Hematopoietic multipotent progenitor cell treated with erythropoietin and hydrocortisone succinate and interleukin-3 and kit ligand, for 6 days (in vitro differentiated cells): ENCODE measurements at places on chromosomes 13 and 19.

DNA sequence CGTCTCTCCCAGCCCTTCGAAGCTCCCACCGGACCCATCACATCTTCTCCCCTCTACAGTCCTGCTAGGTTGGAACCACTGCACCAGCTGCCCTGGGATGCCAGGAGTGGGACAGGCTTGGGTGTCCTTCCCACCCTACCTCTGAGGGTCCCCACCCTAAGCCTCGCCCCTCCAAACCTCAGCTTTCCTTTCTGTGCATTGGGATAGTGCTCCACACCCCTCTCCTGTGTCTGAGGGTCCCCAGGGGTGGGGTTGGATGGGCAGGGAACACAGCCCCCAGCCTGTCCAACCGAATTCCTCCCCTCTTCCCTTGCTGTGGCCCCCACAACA lies 1.9 kb upstream of the BCL3 start:
- no peak for DNase-seq

DNA sequence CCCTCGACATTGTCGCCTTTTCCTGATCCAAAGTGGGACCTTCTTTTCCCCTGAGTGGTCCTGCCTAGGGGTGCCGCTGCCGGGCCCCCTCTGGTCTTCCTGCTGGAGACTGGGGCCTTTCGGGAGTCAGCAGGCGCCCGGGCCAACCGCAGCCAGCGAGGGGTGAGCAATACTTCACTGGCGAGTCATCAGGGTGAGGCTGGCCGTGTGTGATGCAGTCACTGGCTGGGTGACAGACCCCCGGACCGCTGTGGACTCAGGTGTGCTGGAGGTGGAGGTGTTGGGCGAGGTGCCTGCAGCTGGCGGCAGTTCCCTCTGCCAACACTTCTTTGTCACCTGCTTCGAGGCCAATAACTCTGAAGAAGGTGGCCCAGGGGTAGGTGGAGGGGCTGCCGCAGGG lies 1.5 kb upstream of the CGB5 start:
- DNase-seq, result no peak

DNA sequence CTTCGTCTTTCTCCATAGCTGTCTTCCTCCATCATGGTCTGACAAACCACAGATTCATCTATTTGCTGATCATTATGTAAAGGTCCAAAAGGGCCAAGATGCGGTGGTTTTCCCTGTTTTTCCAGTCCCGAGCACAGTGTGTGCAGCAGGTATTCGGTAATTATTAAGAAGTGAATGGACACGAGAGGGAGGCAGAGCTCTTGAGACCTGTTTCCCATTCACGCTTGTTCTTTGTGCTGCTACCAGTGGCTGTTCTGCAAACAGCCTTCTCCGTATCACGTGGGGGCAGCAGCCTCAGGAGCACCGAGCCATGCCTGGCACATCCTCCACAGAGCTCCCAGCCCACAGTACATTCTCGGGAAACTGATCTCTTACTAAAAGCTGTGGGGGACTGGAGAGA lies 50.3 kb downstream of the CCDC70 start:
- DNase-seq, result no peak

- DNase-seq, result no peak
Observed at GRCh38 chr19:20612711-20613316, 47.2 kb upstream of the ZNF737 start.

GRCh38 chr13:66492479-66492878 lies 737.7 kb downstream of the PCDH9 start:
- peak; percentile 9 for DNase-seq

- no peak for DNase-seq
Observed at GRCh38 chr13:110377826-110378201, 70.7 kb downstream of the COL4A2 start.
